Left renal pelvis (tissue), 4 donors: ENCODE measurements at places on chromosomes 4 and X.

- no peak for DNase-seq
Observed at GRCh38 chrX:153781428-153782047, 697 bp downstream of the SRPK3 start.

DNA sequence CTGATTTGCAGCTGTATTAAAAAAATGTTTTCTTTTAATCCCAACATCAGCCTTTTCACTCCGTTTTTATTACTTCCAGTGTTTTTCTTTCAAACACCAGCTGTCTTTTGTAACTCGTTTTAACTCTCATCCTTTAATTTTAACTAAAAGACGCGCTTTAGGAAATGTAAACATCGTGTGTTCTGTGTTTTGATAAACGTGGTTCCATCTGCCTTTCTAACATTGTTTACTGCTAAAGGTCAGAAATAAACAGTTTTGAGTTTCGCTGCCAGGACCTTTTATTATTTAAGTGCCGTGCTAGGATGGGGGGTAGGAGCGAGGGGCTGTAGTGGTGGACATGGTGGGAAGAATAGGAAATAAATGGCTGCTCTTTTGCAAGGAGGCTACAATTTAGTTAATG is 1.5 kb downstream of the N4BP2 start:
- DNase-seq = no peak

- DNase-seq = no peak
Observed at GRCh38 chr4:40874331-40874730, 124.6 kb downstream of the NSUN7 start.

GRCh38 chr4:81758574-81759264 is 287.0 kb upstream of the RASGEF1B start:
- DNase-seq = no peak

GRCh38 chr4:56130606-56131155 is 181.9 kb downstream of the CEP135 start:
- no peak for DNase-seq

GRCh38 chr4:171636606-171637005 is 176.6 kb upstream of the GALNTL6 start:
- DNase-seq = no peak
